ENCODE measurements at places on chromosomes 5 and 9.

GRCh38 chr9:127344368-127345000, 52.5 kb upstream of the SLC2A8 start:
- DNase-seq = no peak

DNA sequence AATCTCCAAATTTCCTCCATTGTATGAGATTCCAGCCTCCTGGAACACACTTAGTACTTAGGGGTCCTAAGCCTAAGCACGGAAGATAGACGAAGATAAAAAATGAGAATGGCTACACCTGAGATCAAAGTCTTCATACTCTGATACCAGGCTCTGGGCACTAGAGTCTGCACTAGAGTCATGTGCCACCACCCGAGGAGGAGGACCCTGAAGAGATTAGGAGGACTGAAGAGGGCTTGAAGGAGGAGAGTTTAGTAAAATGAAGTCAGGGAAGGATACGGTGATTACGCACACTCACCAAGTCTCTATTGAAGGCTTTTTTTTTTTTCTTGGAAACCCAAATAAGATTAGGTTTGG, 573 bp upstream of the SPATA24 start:
- no peak for DNase-seq

GRCh38 chr9:2727966-2728613, 10.8 kb downstream of the KCNV2 start:
- peak; percentile 85 for DNase-seq

DNA sequence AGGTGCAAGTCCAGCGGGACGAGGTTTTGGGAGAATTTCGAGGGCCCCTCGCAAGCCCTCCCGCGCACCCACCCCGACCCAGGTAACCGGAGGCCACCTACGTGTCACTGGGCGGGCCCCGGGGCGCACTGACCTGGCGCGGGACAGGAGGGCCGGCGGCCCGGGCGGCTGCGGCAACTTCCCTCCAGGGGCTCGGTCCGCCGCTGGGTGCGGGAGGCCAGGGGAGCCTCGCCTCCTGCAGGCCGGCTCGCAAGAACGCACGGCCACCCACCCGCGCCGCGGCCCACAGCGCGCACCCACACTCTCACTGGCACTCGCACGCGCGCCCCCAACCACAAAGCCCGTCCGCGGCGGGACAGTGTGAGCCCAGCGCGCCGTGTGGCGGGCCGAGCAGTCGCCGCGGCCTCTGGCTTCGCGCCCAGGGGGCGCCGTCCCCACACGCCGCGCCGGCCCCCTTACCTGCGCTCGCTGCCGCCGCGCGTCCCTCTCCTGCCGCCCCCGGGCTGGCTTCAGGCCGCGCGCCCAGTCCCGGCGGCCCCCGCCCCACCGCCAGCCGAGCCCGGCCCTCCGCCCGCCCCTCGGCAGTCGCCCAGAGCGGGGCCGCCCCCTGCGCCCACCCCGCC, 451 bp downstream of the LPAR1 start:
- DNase-seq = peak; percentile 3

DNA sequence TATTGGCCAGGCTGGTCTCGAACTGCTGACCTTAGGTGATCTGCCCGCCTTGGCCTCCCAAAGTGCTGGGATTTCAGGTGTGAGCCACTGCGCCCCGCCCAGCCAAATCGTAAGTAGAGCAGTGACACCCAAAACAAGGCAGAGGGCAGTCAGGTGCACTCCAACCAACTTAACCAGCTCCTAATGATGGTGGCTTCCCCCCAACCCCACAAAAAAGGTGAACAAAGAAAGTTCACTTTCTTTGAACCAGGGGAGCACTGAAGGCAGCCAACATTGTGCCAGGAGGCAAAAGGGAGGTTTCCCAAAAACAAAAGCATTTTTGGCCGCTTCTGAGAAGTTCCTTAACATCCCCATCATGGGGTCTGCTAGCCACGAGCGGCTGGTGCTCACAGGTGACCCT, 9.6 kb downstream of the GMCL2 start:
- no peak for DNase-seq

GRCh38 chr5:125848751-125849150, 574.5 kb upstream of the GRAMD2B start:
- DNase-seq = no peak

- DNase-seq = no peak
Observed at GRCh38 chr5:131252824-131253171, 11.1 kb upstream of the CDC42SE2 start.

DNA sequence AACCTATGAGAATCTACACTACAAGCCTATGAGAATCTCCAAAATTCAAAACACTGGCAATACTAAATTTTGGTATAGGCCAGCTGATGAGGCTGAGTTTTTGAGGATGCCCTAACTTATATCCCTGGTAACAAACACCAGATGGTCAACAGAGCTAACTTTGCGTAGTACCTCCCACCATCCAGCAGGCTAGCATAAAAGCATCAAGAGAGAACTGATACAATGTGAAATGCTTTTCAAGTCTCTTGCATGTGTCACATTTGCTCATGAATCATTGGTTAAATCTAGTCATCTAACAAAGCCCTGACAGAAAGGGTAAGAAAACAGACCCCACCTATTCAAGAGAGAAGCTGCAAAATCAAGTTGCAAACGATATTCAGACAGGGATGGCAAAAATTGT, 1609.7 kb upstream of the CDH9 start:
- DNase-seq = no peak

DNA sequence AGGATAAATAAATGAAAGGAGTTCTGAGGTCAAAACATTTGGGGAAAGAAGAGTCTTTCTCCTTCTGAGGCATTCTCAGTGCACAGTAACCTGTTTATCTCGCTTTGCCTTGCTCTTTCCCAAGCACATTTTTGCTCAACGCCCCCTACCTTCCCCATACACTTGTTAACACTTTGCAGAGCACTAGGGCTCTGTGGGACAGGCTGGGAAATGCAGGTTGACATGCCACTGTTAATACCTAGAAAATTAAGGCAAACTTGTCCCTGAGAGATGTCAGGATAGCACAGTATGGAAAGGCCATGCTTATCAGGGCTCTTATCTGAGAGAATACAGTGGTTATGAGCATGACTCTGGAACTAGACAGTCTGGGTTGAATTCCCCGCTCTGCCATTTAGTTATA, 152.0 kb downstream of the DOCK8 start:
- no peak for DNase-seq

DNA sequence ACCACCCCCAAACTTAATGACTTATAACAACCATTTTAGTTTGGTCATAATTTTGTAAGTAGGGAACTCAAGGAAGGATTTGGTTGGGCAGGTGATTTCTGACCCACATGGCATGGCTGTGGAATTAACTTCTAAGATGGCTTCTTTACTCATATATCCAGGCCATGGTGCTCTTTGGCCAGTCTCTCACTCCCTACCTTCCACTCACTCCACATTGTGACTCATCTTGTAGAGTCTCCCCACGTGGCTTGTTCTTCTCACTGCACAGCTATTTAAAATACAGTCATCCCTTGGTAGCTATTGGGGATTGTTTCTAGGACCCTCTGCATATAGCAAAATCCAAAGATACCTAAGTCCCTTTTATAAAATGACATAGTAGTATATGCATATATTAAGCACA, 76.6 kb upstream of the MAST4 start:
- no peak for DNase-seq

DNA sequence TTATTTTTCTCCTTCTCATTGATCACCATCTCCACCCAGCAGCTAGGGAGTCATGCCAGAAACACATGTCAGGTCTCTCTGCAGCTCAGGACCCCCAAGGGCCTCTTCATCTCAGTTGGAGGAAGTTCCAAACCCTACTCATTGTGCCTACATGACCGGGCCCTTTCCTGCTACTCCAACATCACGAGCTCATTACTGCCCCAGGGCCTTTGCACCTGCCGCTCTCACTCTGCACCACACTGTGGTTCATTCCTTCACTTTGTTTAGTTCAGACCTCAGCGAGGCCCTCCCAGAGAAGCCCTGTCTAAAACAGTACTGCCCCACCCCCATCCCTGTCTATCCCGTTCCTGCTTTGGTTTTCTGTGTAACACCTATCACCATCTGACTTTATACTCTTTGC, 22.1 kb upstream of the AKNA start:
- DNase-seq = no peak

- peak; percentile 66 for DNase-seq
Observed at GRCh38 chr9:35847792-35848572, 19.0 kb downstream of the TMEM8B start.
